ENCODE measurements at places on chromosomes 6 and 20.

GRCh38 chr20:17137692-17138091 is 89.1 kb upstream of the PCSK2 start:
- DNase-seq: no peak

DNA sequence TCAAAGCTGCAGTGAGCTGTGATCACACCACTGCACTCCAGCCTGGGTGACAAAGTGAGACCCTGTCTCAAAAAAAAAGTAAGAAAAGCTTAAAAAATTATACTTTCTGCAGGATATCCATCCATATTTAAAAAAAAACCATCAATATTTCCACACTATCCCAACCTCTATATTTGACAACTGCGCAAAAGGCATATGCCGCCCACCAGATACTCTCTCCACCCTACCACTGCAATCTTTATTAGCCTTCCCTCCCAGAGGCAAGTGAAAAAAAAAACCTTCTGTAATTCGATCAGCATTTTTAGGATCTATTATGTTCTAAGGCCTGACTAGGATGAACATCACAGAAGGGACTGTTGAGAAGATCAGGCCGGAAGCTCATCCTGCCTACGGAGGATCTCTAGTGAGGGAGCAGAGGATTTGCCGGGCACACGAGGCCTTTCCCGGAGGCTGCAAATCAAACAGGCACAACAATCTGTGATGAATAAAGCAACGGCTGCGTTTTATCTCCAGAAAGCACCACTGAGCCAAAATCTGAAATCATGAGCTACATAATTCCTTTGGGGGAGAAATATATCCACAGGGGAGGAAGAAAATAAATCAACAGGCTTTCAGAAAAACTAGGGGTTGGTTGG is 65.9 kb downstream of the GFOD1 start:
- DNase-seq: no peak

DNA sequence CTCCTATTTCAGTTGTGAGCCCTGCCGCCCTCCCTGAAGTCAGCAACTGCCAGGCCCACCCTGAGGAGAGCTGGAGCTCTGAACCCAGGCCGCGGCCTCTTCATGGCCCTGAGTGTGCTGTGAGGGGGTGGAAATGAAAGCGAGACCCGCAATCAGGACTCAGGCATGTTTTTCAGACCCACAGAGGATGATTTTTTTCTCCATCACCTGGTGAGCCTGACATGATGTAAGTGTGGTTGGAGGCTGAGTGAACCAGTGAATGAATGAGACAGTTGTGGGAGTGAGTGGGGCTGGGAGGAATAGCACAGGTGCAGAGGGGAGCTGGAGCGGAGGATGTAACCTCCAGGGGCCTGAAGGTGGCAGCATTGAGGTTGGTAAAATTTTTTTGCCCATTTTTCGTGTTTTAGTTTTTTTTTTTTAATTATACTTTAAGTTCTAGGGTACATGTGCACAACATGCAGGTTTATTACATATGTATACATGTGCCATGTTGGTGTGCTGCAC is 18.3 kb downstream of the RAET1L start:
- DNase-seq: peak; percentile 7

- no peak for DNase-seq
Measured at GRCh38 chr6:44627091-44627882, 239.8 kb downstream of the CDC5L start.

- no peak for DNase-seq
Measured at GRCh38 chr6:111583986-111584385, 21.7 kb downstream of the TRAF3IP2 start.

DNA sequence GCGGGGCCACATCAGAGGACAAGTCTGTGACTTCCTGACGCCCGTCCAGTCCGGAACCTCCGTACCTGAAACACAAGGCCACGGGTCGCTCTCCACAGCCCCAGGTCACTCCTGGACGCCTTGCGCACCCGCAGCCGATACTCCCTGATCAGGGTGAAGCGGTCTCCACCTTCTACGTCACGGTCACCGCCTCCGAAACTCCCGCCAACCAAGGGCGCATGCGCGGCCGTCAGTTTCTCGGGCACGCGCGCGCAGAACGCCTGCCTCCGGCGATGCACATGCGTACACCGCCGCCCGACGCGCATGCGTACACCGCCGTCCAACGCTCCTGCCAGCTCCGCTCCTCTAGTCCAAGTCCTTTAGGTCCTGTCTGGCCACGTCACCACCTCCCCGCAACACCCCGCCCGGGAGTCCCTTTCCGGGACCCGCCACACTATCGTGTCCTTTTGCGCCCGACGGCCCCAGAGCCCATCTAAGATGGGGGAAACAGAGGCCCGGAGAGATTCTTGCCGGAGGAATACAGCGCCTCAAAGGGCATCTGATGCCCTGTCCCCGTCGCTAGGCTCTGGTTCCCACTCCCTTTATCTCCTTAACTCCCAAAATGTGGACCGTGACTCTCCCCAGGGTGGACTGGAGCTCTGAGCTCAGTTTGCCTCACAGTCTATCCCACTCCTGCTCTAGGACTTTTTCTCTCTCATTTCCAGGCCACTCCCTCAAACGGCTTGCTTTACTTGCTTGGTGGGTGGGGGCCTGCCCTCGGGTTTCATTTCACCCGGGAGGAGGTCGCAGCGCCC is at the start of gene DSN1:
Gene DSN1, minus strand, starts transcription at position 167 of the 794 bp plus-strand sequence. CDS start 2,305 bp downstream, outside the sequence.
- peak; percentile 97 for DNase-seq

GRCh38 chr6:100724696-100725095 is 156.4 kb downstream of the ASCC3 start:
- DNase-seq: no peak

- DNase-seq: no peak
Measured at GRCh38 chr6:105474234-105474633, 71.4 kb upstream of the PREP start.

- DNase-seq: no peak
Measured at GRCh38 chr6:41200901-41201763, at the start of gene TREML2. TREML2 (minus strand) TSS chr6:41201149; CDS start chr6:41201008, 141 bp downstream.
